GOT3 (cell line): ENCODE measurements at places on chromosomes 12 and 14.

GRCh38 chr12:50127546-50127945 is 15.5 kb downstream of the COX14 start:
- no peak for DNase-seq

DNA sequence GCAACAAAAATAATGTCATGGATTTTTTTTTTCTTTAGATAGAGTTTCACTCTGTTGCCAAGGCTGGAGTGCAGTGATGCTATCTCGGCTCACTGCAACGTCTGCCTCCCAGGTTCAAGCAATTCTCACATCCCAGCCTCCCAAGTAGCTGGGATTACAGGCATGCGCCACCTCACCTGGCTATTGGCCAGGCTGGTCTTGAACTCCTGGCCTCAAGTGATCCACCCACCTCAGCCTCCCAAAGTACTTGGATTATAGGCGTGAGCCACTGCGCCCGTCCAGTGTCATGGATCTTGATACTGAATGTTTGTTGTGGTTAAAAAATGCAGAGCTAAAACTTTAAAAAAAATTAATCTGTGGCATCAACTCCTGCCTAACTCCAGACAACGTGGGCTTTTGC is 107.8 kb upstream of the PTPRB start:
- no peak for DNase-seq

DNA sequence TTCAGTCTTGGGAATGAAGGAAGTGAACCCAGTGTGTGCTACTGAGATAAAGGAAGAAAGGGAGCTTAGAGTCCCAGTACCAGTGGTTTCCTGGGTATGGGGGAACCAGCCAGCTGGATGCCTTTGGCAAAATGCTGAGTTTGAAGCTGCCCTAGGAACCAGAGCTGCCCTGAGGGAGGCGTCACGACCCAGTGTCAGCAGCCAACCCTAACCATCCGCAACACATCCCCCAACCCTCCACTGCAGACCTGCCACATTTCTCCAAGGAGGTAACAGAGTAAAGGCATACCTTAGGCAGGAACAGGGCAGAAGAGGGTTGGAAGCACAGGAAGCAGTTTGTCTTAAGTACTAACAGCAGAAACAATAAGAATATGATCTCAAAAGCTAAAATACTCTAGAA is 28.6 kb downstream of the PRDM4 start:
- no peak for DNase-seq

GRCh38 chr14:92462568-92462967 is 51.0 kb upstream of the RIN3 start:
- DNase-seq = no peak

DNA sequence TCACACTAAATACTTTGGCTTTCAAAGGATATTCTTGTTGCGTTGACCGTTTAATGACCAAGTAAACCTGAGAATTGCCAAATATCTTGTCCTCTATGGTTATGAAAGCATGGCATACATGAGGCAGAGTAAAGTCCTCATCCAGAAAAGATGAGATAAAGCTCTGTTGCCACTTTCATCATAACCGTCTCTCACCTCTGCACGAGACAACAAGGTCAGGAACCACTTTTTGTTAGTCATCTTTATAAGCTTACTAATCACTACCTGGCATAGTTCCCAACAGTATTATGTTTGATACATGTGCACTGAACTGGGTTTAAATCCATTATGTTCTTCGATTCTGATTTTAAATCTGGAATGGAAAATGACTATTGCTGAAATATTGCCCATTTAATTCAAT is 31.3 kb downstream of the PTPRB start:
- no peak for DNase-seq

DNA sequence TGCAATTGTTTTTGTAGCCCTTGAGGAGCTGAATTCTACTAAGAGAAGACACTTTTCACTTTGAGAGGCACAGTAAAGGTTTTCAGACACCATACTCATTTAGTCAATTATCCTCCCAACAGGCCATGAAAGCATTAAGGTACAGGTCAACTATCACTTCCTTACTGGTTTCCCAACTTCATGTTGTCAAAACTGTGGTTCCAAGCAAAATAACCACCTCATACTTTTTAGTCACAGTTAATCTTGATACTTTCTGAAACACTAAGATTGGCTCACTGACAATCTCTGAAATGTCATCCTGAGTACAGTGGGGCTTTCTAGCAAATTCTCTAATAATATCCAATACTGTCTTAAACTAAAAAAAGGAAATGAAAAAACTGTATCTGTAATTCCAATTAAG is 71.7 kb downstream of the SLC2A13 start:
- DNase-seq = no peak

DNA sequence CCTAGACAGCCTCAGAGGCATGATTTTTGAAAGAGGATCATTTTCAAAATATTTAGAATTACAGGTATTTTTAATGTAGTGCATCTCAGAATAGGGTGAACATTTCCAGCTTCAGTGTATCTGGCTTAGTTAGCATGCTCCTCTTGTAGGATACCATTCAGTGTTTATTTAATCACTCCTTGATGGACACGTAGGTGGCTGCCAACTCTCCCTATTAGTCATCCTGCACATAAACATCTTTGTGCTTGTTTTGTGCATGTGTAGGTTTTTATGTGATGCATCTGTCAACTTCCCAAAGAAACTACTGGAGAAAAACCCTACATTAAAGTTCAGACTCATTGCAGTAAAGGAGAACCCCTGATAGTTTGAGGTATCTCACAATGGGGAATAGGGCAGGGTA is 52.5 kb upstream of the RBM19 start:
- no peak for DNase-seq

- DNase-seq = no peak
Observed at GRCh38 chr14:67583711-67584644, 16.1 kb downstream of the PIGH start.

DNA sequence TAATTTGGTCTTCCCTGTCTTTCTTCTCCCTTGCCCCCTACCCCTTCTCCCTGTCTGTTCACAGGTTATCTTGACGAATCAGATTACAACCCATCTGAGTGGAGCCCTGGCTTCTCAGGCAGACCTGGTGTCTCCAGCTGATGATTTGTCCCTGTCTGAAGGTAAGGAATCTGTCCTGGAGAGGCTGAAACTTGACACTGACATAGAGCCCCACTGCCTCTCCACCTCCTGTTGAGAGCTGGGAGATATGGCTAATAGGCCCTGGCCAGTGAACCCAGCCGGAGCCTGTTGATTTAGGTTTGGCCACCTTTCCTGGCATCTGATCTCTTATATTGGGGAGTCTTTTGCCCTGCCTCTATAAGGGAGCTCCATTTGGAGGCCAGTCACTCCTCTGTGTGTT is 472.2 kb downstream of the RAD51B start:
- DNase-seq = no peak

DNA sequence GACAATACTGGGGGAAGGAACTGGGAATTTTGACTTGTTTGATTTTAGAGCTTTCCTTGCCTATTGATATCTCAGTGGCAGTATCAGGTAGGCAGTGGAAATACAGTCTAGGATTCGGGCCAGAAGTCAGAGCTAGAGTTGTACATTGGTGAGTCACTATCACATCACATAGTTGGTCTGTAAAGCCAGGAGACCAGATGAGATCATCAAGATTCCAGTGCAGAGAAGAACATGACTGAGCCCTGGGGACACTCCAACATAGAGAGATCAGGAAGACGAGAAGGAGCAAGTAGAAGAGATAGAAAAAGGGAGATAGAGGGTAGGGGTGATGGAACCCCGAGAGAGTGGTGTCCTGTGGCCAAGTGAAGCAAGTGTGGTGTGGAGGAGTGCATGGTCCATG is 46.6 kb upstream of the NR1H4 start:
- DNase-seq = no peak

GRCh38 chr14:35257809-35258208 is 34.4 kb upstream of the PSMA6 start:
- DNase-seq = no peak
